Head of caudate nucleus (tissue), 42 donors: ENCODE measurements at places on chromosomes 7 and 10.

- DNase-seq = no peak
Measured at GRCh38 chr10:43965033-43965917, 316.6 kb upstream of the ZNF32 start.

- DNase-seq = peak; percentile 35
Measured at GRCh38 chr10:5812283-5813090, 747 bp downstream of the GDI2 start.

GRCh38 chr7:82289889-82290288 lies 153.7 kb downstream of the CACNA2D1 start:
- DNase-seq = no peak

GRCh38 chr10:84668186-84668763 lies 339.9 kb downstream of the CCSER2 start:
- DNase-seq = no peak

DNA sequence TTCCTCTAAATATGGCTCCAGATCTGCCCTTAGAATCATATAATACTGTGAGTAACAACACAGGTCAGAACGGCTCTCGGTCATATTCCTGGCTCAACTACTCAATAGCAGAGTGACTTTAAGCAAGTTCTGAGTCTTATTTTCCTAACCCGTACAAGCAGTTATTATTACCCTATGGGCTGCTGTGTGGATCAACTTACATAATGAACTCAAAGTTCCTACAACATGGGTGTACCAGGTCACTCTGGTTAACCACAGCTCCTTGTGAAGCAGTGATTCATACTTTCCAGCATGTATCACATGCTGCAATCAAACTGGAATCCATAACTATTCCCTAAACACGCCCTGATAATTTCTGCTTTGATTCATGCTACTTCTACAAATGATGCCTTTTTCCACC lies 107.3 kb downstream of the LRRN3 start:
- no peak for DNase-seq

- DNase-seq = no peak
Measured at GRCh38 chr10:104403636-104404035, 50.0 kb downstream of the CFAP58 start.

DNA sequence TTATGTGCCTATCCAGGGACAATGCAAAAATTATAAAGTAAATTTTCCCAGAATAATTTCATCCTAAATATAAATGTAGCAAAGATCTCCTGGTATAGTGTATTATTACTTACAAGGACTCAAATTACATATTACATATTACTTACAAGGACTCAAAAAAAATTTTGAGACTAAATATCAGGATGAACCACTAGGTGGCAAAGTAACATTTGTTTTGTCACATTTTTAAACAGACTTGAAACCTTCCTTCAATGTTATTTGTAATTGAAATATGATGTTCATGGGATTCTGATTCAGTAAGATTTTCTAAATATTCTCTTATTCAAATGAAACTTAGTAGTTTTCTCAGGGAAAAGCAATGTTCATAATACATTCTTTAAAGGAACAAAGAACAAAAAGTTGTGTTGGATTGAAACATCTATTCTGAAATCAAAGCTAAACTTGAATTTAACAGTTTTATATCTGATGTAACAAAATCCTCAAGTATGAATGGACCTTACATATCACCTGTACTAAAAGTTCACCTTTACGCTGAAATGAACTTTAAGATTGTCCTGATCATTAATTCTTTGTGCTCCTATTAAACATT lies 74.3 kb upstream of the GNAI1 start:
- DNase-seq = no peak
